ENCODE measurements at places on chromosomes 3 and 15. TPM values are rescaled to one million over a fixed set of nuclear protein-coding genes. Genes with fewer than 3 reads are reported as not detected.

GRCh38 chr3:66577426-66578203 lies 76.8 kb upstream of the LRIG1 start:
- no peak for DNase-seq

Gene MYZAP
- 11.5 TPM for total RNA-seq

GRCh38 chr3:53102601-53103147 lies 27.6 kb downstream of the RFT1 start:
- no peak for DNase-seq

GRCh38 chr15:99307735-99308134 lies 56.5 kb downstream of the LRRC28 start:
- DNase-seq, result no peak

- no peak for DNase-seq
Observed at GRCh38 chr15:66723826-66724731, 22.0 kb downstream of the SMAD6 start.

GRCh38 chr3:112681822-112682325 lies 40.9 kb upstream of the CCDC80 start:
- no peak for DNase-seq

Gene GOLGA8R
- 0.31 TPM for total RNA-seq

DNA sequence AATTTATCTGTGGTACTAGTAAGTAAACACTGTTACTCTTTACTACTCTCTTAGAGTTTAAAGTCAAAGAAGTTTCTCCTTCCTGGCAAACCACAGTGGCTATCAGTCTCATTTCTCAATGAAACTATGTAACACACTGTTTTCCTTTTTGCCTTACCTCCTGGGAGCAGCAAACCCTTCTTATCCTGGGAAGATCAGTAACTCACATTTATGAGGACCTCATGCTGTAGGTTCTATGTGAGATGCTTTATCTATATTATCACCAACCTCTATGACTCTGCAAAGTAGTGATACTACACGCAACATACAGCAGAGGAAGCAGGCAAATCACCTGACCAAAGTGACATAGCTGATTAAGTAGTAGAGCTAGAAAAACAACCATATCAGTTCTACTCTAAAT lies 35.3 kb downstream of the PBRM1 start:
- DNase-seq, result no peak

- no peak for DNase-seq
Observed at GRCh38 chr3:84077479-84077878, 881.3 kb upstream of the CADM2 start.

DNA sequence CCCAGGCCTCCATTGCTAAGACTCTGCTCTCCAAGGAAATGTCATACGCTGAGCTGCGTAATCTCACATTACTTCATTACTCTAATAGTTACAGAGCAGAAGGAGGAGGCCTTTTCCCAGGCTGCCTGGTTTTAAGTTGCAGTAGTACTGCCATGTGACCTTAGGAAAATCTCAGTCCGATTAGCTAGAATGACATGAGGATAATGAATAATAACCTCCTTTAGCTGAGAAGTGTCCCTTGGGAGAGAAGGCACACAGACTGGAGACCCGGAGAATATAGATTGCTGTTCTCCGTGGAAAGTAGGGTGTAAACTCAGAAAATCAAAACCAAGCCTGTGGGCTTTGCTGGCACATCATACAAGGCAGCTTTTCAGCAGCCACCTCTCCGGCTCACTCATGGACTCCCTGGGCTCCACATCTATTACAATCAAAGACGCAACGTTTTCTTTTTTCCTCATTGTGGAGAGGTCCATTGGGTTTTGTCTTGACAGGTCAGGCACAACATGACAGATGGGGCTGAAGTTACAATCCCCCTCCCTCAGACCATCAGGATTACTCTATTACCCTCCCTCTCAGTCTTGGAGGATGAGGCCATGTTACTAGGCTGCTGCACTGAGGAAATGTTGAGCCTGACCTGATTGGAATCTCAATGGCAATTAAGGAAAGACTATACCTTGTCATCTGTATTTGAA lies 134.8 kb upstream of the MB21D2 start:
- DNase-seq, result no peak

DNA sequence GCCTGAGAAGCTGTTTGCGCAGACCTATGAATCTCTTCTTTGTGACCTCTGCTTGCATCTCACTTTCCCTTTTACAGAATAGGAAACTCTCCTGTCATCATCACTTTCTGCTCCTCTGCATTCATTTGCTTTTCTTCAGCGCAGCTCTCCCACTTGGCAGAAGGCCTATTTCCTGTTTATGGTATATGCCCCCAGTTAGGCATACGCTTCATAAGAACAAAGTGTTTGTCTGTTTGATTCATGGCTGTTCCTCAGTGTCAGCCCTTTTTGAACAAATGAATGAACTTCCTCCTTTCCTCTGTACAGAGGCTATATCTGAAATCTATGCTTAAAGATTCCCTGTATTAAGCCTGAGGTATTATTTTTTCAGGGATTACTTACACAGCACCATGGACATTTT lies 1216.9 kb upstream of the GBE1 start:
- DNase-seq, result no peak

Gene MESP1
- total RNA-seq, result 0.50 TPM

Gene DPPA4
- total RNA-seq, result 47.5 TPM

Gene TEX55
- not detected for total RNA-seq

Gene FBXW12
- 0.20 TPM for total RNA-seq

DNA sequence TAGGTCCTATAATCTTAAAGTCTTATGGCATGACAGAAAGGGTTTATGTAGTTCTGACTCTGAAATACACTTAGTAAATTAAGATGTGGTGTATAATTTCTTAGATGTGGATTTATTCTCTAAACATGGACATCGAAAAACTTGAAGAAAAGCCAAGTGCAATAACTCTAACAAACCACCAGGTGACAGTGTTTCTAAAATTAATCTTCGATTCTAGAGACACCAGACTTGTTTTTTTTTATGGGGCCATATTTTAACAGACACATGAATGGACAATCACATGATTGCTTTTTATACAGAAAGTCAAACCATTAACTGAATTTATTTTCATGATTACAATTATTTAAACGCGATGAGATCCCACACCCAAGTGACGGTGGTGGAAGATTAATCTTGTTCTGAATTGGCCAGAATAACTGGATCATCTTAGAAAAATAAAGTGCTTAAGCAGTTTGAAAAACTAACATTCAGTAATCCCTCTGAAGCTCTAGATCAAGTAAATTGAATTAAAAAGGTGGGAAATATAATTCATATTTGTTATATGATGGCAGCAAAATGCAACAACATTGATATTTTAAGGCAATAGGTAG lies 305.1 kb downstream of the LSAMP start:
- no peak for DNase-seq

DNA sequence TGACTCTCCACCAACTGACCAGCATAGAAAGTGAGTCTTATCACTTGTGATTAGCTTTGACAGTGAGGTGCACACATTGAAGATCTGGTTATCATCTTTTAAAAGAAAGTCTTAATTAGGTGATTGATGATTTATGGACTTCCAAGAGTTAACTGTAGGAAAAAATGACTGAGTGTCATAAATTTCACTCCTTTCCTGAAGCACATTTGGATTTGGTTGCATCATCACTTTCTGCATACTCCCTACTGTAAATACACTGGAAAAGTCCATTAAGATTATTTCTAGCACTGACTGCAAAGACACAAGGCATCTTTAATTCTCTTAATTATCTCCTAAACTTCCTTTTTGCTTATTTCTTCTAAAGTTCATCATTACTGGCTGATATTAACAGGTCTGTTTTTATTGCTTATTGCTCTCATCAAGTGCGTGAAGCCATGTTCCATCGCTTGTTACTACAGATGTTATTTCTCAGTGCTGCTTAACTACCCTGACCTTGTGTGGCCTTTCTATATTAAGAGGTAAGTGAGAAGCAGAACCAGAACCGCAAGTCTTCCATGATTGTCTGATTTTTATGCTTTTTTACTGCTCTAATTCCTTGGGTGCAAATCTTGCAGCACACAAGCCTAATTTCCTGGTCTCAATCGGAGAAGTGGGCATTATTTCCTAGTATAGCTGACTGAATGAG lies 153.2 kb downstream of the MEIS2 start:
- no peak for DNase-seq

Data from progenitor cell of endocrine pancreas (in vitro differentiated cells).